ENCODE measurements at places on chromosomes 4 and X. TPM values are rescaled to one million over a fixed set of nuclear protein-coding genes. Genes with fewer than 3 reads are reported as not detected.

The NPY2R gene
- not detected for polyA plus RNA-seq

The LAS1L gene
- 40.7 TPM for polyA plus RNA-seq

The PCSK1N gene
- 113 TPM for polyA plus RNA-seq

The FRAS1 gene
- 0.64 TPM for polyA plus RNA-seq

The UGT8 gene
- not detected for polyA plus RNA-seq

The JADE1 gene
- 18.4 TPM for polyA plus RNA-seq

The WAS gene
- 18.9 TPM for polyA plus RNA-seq

DNA sequence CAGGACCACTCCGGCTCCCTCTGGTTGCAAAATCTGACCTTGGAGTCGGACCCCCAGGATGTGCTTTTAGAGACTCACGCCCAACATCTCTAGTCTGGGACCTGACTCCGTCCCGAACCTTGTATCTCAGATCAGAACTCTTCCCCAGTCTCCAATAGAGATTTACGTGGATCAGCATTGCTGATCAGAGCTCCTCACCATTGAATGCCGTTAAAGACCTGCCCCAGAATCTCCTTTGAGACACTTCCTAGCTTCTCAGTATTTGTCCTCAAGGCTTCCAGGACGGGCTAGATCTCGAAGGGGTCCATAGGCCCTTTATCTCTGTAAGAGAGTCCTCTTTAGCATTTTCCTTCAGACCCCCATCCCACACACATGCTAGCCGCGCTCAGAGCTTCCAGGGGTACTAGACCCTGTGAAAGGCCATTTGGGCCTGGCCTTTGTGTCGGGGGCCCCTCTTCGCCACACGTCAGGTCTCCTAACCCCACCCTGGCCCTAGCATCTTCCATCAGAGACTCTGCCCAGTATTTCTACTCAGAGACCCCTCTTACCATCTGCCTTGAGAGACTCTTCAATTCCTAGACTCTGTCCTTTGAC is 662 bp downstream of the UBA1 start:
- DNase-seq, result no peak

DNA sequence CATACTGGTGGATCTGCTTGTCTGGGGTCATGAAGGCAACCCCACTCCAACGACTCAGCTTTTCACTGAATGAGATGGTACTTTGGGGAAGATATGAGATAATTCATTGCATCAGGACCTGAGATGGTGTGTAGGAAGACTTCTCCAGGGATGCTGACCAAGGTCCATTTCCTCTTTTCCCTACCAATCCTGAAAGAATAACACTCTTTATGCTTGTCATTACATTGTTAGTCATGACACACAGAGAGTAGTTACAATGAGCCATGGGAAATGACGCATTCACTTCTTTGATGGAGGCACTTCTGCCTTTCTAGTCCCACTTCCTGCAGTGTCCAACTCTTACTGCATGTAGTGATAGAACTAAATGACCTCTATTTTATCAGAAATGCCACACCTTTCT is 58.6 kb downstream of the AREG start:
- no peak for DNase-seq

- DNase-seq, result no peak
Measured at GRCh38 chr4:83748711-83749110, 212.8 kb downstream of the GPAT3 start.

DNA sequence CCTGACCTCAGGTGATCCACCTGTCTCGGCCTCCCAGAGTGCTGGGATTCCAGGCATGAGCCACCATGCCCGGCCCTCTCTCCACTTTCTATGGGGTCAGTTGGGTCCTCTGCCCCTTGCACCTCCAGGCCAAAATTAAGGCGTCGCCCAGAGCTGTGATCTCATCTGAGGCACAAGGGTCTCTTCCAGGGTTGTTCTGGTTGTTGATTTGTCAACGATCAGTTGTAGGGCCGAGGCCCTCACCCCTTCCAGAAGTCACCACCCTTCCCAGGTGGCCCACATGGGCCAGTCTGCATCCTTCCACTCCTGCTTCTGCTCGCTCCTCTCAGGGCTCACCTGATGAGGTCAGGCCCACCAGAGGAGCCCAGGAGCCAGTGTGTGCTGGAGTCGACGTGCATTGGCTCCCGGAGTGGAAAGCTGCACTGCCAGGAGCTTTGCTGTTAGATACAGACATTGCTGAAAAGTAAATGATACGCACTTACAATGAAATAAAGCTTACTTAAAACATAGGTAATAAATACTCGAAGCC is 14.3 kb upstream of the TMEM271 start:
- DNase-seq, result no peak

- DNase-seq, result no peak
Measured at GRCh38 chr4:61336916-61337315, 136.8 kb downstream of the ADGRL3 start.

DNA sequence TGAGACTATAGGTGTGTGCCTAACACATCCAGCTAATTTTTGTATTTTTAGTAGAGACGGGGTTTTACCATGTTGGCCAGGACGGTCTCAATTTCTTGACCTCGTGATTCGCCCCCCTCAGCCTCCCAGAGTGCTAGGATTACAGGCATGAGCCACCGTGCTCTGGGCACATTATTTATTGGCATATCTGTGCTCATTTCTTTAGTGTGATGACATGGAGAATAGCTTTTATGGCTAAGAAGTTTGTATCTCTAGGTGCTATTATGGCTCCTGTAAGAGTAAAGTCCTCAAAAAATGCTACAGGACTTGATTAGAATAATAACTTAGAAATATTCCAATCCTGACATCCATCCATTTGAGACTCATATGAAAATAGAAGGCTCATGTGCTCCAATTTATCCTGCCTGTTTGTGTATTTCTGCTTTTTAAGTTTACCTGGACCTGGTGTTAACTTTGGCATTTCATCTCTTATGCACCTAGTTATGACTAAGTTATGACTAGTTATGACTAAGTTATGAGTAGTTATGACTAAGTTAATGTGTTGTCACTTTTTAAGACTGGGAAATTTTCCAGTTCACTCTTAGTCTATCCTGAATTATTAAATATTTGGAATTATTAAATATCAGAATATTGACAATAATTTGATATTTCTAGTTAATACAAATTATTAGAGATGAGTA is 36.4 kb upstream of the UNC5C start:
- no peak for DNase-seq

- no peak for DNase-seq
Measured at GRCh38 chrX:56382278-56382677, 150.1 kb downstream of the KLF8 start.

- no peak for DNase-seq
Measured at GRCh38 chrX:116272861-116273260, 102.3 kb downstream of the AGTR2 start.

- DNase-seq, result no peak
Measured at GRCh38 chrX:94178145-94178788, 504.3 kb downstream of the FAM133A start.

DNA sequence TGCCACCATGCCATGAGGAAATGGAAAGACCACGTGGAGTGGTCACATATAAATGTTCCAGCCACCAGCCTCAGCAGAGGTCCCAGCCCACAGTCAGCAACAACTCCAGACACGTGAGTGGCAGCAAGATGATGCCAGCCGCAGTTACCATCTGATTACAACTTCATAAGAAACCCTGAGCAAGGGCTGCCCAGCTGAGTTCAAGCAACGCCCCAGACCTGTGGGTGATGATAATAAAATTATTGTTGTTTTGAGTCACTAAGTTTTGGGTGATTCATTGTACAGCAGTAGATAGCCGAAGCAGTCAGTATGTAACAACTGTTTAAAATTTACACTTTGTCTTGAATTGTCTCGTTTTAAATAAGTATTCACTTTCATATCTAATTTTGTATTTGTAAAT is 5.8 kb upstream of the CCNG2 start:
- no peak for DNase-seq

GRCh38 chr4:107743532-107743931 is 23.5 kb upstream of the PAPSS1 start:
- DNase-seq, result no peak

GRCh38 chr4:8297691-8298485 is 28.3 kb downstream of the HTRA3 start:
- peak; percentile 5 for DNase-seq

GRCh38 chr4:184641451-184641850 is 7.8 kb downstream of the CASP3 start:
- no peak for DNase-seq

GRCh38 chrX:44898411-44899221 is 25.6 kb downstream of the KDM6A start:
- DNase-seq, result no peak

DNA sequence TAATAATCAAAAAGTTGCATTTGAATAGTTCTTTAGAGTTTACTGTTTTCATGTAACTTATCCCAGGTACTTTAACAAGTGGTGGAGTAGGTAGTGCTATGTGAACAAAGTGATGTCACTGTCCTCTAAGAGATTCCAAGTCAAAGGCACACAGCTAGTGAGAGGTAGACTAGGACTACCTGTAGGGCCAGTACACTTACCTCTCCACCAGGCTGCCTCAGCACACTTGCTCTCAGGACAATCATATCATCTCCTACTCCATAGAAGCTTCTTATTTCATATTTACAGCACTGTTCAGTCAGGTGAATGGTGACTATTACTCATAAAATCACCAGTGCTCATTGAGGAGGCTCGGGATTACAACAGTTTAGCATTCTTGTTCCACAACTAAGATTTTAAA is 173.0 kb upstream of the EMCN start:
- no peak for DNase-seq

GRCh38 chr4:54568184-54568583 is 89.6 kb upstream of the KIT start:
- DNase-seq, result peak; percentile 57

DNA sequence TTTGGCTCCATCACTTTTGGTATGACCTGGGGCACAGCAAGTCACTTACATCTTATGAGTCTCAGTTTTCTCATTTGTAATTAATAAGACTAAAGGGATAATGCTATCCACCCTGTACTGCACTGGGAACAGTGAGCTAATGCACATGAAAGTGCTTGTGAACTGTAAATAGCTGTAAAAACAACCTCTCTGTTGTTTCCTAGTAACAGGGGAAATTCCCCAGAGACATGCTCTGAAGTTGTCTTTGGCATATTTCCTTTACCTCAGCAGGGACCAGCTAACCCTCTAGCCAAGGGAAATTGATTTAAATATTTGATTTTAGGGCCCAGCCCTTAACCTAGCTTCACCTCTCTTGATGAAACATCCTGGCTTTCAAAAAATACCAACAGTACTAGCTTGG is 6.1 kb upstream of the CYSLTR1 start:
- no peak for DNase-seq

DNA sequence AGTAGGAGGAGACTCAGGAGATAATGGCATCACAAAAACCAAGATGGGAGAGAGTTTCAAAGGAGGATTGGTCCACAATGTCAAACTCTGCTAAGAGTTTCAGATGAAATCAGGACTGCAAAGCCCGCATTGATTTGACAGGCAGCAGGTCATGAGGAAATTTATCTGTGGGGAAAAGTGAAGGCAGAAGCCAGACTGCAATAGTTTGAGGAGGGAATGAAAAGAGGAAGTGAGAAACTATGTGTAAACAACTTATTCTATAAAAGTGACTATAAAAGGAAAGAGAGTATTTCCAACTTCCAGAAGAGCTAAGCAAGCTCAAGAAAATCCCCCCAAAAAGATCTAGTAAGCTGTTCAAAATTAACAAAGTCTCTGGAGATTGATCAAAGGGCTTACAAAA is 66.3 kb upstream of the DGKK start:
- no peak for DNase-seq

DNA sequence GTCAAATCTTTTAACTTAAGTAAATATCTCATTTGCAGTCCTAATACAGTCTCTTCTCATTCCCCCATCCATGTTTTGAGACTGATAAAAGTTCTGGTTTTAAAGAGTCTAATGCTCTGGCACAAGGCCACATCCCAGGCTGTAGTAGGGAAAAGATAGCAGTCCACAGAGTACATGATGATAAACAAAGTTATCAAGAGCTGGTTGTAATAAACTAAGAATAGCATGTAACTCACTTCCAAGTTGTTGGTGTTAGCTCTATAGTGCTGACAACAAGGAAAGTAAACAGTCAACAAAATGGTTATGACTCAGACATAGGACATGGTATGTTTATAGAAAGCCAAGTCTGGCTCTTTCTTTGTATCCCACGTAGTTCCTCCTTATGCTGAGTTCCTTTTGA is 21.8 kb upstream of the AREG start:
- no peak for DNase-seq

DNA sequence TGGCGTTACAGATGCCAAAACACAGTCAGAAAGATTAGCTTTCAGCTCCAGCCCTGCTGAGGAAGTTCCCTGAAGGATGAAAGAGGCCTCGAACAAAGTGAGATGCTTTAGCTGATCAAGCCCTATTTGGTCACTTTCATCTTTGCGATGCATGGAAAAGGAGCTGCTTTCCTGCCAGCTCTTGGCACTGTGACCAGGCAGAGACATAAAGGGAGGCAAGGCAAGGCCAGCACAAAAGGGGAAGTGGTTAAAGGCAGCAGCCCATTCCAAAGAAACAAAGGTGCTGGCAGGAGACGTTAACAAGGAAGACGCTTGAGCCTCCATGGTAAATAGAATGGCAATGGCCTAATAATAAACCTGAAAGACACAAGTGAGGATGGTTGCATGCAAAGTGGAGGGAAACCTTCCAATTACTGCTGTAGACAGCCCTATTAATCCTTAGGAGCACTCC is 617.1 kb upstream of the INTU start:
- DNase-seq, result no peak

GRCh38 chrX:816411-816810 is 185.8 kb downstream of the SHOX start:
- no peak for DNase-seq

GRCh38 chrX:129938081-129938480 is 32.1 kb downstream of the UTP14A start:
- DNase-seq, result no peak

DNA sequence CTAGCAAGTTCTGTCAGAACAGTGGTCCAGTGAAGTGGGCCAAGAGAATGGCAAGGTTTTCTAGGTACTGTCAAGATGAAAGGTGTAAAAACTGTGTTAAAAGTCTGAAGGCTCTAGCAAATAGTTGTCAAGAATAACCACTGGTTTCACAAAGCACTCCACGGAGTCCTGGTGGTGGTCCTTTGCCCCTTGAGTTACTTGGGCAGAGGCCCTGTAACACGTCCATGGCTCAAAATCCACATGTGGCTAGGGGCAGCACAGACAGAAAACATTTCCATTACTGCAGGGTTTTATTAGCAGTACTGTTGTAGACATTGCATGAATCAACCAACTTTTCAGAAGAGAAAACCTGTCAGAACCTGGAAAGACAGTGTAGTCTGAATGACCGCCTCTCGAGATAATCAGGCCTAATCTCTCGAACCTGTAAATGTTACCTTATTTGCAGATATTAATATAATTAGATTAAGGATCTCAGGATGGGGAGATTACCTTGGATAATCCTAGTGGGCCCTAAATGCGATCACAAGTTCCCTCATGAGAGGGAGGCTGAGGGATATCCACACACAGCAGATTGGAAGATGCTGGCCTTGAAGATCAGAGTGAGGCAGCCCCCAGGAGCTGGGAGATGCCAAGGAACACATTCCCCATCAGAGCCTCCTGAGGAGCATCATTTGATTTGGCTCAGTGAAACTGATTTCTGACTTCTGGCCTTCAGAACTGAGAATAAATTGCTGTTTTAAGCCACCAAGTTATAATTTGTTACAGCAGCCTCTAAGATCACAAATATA is 34.7 kb downstream of the ERVMER34-1 start:
- no peak for DNase-seq

- no peak for DNase-seq
Measured at GRCh38 chr4:8015512-8015911, 75.9 kb upstream of the AFAP1 start.

All from adrenal gland (tissue), 19 donors.